Retina (tissue), 1 donor: ENCODE measurements at places on chromosomes 2 and 18.
A peak's percentile ranks its signal among the peaks of the same experiment; 100 is the strongest.

- DNase-seq: no peak
These were observed 80.3 kb downstream of the MAPRE2 start for GRCh38 chr18:35121531-35121930.

DNA sequence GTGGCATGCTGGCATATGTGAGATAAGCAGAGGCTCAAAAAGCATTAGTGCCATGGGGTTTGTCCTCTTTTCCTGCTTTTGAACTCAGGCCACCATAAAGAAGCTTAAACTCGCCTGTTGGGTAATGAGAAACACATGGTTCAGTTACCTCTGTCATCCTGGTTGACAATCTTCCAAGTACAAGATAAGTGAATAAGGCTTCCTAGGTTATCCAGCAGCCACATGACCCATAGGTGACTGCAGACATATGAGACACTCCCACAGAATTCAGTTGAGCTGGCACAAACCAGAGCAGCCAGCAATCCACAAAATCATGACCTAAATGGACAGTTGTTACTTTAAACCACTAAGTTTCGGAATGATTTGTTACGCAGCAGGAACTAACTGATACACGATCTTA is 97.3 kb downstream of the TACR1 start:
- no peak for DNase-seq

GRCh38 chr2:160064916-160065315 is 2.5 kb upstream of the PLA2R1 start:
- DNase-seq: no peak

DNA sequence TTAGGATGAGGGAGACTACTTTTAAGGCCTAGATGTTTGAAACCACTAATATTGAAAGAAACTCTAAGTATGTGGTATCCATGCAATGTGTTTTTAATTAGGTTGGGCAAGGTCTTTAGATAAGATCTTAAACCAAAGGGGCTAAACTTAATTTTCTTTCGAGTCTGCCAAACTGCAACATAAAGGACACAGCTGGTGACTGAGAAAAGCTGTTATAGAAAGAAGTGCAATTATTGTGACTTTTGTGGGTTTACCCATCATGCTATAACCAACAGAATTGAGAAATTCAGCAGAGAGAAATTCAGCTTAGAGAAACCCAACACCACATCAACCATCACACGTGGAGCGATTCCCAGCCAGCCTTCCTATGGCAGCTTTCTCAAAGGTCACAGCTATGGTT is 119.5 kb upstream of the LMAN1 start:
- no peak for DNase-seq

DNA sequence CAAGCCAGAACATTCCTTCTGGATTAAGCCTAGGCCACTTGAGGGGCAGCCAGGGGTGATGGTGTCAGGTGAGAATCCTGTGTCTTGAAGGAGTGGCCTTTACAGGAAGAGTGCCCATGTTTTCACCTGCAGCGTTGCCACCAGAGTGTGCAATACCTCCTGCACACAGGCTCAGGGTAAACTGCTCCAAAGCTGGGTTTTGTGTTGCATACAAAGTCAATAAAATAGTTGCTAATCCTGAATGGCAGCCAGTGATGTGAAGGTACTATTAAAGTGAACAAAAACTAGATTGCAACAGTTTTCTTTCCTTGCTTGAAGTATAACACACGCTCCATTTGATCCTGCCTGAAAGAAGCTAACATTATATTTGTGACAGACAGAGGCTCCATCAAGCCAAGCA is 64.4 kb upstream of the NRP2 start:
- DNase-seq: no peak

- DNase-seq: no peak
These were observed 36.0 kb upstream of the ASAP2 start for GRCh38 chr2:9170458-9171130.

DNA sequence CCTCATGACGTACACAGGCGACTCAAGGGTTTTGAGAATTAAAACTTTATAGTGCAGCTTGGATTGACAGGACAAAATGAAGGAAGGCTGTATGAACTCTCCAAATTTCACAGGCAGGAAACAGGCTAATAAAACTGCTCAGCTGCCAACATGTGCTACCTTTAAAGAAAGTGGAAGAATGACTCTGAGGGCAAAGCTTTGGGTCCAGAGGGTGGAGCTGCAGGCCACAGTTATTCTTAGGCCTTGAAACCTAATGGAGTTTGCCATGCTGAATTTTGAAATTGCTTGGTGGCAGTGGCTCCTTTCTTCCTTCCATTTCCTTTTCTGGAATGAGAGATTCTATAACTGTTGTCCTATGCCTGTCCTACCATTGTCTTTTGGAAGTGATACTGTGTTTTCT is 34.8 kb downstream of the HAT1 start:
- no peak for DNase-seq

- DNase-seq: no peak
These were observed 73.6 kb downstream of the CD226 start for GRCh38 chr18:69874058-69874457.

DNA sequence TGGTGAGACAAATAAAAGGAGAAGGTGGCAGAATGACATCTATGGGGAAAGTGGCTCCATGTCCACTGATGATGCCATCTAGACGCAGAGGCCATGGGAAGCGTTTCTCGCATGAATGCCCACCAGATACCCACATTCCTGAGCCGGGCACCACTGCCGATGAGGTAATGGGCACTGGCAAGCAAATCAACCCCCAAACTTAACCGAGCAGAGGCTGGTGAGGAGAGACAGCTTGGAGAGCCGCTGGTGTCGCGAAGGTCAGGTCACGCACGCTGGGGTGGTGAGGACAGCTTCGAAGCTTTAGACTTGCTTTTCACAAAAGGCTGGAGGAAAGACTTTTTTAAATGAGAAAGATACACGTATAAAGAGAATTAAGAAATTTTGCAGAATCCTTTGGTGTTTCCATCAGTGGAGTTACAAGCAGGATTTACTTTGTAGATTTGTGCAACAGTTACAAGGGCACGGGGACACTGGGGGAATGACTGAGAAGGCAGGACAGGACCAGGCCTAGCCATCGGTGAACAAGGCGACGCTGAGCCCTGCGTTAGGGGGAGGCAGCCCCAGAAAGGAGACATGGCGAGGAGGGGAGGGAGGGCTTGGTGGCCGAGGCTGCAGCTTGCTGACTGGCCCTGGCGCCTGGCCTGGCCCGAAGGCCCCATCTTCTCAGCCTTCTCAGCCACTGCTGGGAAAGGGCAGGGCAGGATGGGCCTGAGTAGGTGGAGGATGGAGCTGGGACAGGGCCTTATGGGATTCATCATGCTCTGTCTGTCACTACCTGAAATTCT is 83.9 kb upstream of the HDAC4 start:
- no peak for DNase-seq

DNA sequence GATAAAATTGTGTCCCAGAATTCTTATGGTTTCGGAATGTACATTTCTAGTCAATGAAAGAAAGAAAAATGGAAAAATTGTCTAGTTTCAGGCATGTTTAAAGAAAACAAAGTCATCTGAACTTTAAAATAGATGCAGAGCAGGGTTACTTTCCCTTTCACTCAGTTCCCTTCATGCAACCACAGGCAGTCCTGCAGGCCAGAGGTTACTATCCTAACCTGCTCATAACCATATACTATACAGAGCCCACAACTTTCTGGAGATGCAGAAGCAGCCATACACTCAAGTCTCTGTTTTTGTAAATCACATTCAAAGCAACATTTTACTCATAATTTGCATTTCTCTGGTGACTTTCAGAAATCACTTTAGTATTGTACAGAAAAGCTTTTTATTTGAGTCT is 690.3 kb downstream of the MBD2 start:
- DNase-seq: no peak

- DNase-seq: no peak
These were observed 17.5 kb upstream of the LONRF2 start for GRCh38 chr2:100339823-100340222.

- DNase-seq: no peak
These were observed 170.4 kb downstream of the PTPRM start for GRCh38 chr18:7737550-7737949.

DNA sequence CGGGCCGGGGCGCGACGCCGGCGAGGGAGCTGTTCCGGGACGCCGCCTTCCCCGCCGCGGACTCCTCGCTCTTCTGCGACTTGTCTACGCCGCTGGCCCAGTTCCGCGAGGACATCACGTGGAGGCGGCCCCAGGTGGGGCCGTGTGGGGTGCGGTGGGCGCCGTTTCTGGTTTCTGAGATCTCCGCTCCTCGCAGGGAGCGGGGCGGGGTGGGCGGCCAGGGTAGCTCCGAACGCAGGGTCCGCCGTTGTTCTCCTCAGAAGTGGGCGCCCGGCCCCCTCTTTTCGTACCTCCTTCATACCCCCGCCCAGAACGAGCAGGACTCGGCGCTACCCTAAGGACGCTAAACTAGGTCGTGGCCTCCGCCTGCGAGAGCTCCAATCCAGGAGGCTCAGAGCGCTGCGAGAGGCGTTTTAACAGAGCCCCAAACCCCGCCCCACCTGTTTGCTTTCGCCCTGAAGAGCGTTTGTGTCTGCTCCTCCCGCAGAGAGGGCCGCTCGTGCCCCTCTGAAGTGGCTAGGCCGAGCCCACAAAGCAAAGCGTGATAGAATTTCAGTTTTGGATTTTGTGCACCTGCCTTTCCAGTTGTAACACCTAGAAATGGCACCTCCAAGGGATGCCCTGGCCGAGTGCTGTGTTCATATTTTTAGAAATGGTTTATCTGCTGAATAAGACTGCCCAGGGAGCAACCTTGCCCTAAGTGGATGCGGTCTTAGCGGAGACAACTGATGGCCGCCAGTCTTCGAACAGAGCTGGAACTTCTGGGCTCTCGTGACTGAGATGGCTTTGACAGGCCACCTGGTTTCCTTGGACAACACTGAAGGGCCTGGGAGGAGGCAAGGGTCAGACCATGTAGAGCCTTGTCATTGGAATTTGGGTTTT is 626 bp downstream of the CAPN10 start:
- DNase-seq: no peak

- DNase-seq: no peak
These were observed 89.5 kb downstream of the VAPA start for GRCh38 chr18:10003281-10003680.

- no peak for DNase-seq
These were observed 7.2 kb upstream of the ASPRV1 start for GRCh38 chr2:69968609-69969008.

DNA sequence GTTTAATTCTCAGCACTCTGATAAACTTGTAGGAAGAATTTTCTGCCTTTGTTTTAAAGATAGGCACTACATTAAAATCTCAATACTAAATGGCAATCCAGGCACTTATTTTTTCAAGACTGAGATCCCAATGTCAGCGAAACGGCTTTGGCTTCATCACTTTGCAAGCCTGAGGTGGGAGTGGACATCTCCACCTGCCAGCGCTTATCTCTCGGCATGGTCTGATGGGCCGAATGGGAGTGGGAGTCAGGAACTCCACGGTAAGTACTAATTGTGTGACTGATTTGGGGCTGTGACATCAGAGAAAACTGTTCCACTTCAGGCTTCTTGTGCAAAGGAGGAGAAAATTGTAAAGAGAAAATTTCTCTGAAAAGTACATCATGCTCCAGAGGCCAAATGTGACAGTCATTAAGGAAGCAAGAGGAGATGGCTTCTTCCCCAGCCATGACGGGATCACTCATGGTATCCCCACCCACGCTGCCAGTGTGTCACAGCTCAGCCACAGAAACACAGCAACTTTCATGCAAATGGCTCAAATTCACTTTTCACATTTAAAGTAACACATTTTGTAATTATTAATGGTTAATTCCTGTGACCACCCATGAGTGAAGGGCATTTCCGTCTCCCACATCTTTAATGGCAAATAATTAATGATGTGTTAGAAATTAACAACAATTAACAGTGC is 385.5 kb upstream of the HNRNPA3 start:
- no peak for DNase-seq

- DNase-seq: no peak
These were observed 225.3 kb upstream of the VWC2L start for GRCh38 chr2:214185546-214185945.

DNA sequence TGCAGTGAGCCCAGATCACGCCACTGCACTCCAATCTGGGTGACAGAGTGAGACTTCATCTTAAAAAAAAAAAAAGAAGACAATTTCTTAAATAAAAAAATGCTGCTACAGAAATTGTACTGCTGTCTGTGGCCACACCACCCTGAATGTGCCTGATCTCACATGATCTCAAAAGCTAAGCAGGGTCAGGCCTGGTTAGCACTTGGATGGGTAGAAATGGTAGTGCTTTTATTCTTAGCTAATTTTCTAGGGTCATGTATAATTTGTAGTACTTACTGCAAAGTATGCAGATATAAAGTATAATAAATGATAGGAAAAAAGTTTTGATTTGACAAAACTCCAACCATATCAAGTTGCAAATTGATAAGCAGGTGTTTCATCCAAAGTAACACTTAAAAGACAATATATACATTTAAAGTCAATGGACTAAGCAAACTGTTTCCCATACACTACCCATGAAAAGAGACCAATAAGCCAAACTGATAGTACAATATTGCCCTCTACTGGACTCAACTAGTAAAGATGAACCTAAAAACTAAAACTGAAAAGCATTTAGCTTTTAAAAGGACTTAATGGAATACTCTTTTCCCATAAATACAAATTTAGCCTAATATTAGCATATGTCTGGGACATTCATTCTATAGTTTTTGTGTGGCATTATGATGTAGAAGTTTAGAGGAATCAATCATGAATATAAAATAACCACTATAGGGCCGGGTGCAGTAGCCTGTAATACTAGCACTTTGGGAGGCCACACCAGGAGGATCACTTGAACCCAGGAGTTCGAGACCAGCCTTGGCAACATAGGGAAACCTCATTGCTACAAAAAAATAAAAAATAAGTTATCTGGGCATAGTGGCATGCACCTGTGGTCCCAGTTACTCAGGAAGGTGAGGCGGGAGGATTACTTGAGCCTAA is 18.6 kb upstream of the PEX13 start:
- peak; percentile 22 for DNase-seq

GRCh38 chr2:219989744-219990143 is 362.3 kb downstream of the SLC4A3 start:
- no peak for DNase-seq

DNA sequence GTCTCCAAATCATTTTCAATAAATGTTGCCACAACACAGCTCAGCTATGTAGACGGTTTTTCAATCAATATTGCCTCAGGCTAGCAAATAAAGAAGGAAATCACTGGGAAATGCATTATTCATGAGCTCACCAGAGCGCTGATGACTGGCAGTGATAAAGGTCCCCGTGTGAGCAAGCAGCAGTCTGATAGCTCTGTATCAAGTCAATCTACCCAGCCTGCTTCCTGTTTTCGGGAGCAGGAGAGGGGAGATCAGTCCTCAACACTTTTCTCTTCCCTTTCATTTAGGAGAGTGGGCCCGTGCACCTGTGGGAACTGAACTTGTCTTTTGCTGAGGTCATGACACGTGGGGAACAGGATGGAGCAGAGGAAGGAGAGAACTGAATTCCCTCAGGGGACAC is 253.9 kb upstream of the SIX2 start:
- peak; percentile 65 for DNase-seq

DNA sequence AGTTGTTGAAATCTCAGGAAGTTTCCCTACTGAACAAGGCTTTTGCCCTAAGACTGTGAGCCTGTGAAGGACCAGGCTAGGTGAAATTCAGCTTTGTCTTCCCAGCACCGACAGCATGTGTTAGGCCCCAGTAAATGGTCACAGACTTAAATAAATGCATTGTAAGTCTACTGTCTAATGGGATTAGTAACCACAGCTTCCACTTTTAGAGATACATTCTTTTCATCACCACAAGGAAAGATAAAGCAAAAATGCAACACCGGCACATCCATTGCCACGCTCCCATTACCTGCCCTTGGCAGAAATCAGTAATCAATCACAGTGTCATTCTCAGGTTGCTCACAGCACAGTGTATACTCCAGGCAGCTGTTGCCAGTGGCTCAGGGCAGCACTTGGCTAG is 59.3 kb downstream of the CRACDL start:
- DNase-seq: no peak
